Activated B cell treated with CpG ODN at 0.5 μM for 24 hours (primary cell): ENCODE measurements at places on chromosomes 5 and 9.

GRCh38 chr5:135220394-135221186, 178.4 kb downstream of the MACROH2A1 start:
- no peak for DNase-seq

DNA sequence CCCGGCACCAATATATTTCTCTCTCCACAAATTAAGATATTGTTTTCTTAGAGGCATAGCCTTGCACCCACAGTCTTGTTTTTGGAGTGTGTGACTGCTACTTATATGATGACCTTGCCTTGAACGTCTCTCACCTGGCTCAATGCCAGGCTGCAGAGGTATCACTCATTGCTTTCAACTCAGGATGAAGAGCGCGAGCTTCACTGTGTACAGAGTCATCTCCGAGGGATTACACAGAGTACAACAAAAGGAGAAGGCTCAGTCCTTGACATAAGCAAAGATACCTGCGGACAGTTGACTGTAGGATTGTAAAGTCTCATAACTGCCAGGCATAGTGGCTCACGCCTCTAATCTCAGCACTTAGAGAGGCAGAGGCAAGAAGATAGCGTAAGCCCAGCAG, 53.8 kb downstream of the CD180 start:
- DNase-seq = no peak

GRCh38 chr5:126587551-126588390, 7.2 kb downstream of the ALDH7A1 start:
- DNase-seq = no peak

DNA sequence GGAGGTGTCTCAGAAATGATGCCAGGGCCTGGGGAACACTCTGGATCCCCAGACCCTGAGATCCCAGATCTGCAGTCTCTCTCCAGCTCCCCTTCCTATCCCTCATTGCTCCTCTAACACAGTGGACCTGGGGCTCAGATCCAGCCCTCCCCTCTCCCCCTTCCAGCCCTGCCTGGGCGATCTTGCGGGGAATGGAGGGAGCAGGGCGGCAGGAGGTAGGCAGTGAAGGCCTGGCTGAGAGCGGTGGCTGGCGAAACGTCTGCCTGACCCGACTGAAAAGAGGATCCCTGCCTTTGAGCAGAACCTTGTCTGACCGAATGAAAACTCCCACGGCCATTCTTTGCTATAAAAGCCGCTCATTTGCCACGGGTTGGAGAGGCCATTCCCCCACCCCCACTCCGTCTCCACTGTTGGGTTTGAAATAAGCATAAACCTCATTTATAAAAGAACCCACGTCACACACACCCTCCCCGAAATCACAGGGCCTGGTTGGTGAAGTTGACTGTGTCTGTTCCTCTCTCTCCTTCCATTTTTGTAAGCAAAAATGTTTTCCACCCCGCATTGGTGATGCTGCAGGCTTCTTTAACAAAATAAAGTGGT, 8.8 kb downstream of the MSX2 start:
- DNase-seq = no peak

DNA sequence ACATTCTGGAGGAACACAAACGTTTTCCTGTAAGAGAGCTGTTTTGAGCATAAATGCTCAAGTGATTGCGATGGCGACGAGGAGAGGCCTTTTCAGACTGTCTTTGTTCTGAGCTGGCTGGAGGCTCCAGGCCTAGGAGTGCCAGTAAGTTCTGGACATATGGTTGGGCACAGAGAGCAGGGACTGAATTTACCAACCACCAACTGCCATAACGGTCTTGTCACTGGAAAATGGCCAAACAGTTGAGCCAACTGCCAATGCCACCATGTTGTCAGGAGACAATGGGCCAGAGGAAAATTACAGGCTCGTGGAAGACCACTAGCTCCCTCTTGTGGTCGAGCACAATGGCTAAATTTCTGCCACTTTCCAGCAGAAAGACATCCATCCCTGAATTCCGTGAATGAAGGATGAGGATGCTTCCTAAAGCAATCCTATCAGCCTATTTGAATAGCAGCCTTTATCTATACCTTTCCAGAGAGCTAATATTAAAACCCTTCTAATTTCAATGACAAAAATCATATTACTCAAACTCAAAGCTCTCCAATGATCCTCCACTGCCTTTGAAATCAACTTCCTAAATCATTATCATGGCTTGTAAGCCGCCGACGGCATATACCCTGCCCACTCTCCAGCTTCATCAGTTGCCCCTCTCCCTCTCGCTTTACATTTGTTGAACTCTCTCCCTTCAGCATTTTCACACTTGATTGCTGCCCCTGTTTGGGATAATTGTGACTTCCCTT, 66.9 kb upstream of the GLIS3 start:
- no peak for DNase-seq

DNA sequence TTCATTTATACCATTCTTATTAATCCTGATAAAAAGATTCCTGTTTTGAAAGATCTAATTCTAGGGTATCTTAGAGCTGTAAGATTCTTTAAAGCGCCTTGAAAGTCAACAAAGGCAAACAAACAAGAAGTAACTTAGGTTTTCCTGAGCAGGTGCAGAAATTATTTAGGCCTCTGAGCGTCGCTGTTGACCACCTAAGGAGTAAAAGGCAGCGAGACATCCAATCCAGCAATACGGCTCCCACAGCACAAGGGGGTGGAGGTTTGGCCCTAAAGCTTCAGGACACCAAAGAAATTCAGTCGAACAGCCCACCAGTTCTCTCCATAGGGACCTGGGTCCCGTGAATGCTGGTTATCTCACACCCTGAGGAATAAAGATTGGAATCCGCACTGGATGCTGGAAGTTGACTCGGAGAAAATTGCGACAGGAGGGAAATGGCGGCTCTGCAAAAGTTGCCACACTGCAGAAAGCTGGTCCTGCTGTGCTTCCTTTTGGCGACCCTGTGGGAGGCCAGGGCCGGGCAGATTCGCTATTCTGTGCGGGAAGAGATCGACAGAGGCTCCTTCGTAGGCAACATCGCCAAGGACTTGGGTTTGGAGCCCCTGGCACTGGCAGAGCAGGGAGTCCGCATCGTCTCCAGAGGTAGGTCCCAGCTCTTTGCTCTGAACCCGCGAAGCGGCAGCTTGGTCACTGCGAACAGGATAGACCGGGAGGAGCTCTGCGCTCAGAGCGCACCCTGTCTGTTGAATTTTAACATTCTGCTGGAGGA, at the start of gene PCDHGA2:
PCDHGA2 (plus strand) TSS at position 223 of the 769 bp plus-strand sequence.
- no peak for DNase-seq

DNA sequence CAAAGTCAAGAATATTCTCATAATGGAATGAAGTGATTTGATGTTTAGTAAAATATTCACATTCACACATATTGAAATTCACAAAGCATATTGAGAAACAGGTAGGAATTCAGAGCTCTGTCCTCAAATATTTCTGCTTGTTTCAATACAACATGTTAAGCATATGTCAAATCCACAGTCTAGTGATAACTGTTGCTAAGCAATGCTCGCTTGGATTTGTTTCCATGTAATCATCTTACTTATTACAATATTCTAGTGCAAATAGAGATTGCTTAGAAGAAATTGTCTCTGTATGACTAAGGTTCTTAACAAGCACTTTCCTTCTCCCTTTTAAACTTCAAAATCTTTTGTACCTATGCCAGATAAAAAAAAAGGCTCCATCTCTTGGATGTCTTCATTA, 995.7 kb downstream of the CDH18 start:
- no peak for DNase-seq

GRCh38 chr5:178765753-178766300, 35.4 kb upstream of the ZNF354A start:
- no peak for DNase-seq

DNA sequence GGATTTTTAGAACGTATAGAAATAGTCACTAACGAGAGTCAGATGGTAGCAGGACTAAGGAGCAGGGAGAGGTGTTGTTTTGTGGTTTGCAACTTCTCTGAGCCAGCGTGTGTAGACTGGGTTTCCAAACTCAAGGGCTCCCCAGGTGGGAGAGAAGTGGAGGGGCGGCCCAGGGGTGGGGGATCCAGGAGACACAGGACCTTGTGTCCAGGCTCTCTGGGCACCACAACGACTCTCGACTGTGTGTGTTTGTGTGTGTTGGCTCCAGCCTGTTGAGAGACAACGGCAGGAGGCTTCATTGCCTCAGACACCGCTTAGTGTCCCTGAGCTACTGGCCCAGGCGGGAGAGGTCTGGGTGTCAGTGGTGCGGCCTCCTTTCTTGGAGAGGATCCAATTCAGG, 934 bp upstream of the FCN1 start:
- DNase-seq = no peak

DNA sequence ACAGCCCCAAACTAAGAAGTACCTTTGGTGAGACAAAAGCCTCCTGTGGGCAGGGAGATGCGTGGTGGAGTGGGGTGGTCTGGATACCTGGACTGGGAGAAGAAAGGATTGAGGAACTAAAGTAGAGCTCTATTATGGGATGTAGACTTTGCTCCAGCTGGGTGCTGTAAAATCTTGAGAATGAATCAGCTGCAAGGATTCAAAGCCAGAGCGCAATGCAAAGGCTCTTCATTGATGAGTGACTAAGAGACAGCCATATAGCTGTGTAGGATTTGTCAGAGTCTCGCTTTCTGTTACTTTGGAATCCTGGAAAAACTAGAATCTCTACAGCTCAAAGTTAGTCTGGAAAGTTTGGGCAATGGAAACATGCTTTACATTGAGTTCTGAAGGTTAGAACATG, 159.9 kb downstream of the TAF11L14 start:
- no peak for DNase-seq
